ENCODE measurements at places on chromosomes 7 and 10.

DNA sequence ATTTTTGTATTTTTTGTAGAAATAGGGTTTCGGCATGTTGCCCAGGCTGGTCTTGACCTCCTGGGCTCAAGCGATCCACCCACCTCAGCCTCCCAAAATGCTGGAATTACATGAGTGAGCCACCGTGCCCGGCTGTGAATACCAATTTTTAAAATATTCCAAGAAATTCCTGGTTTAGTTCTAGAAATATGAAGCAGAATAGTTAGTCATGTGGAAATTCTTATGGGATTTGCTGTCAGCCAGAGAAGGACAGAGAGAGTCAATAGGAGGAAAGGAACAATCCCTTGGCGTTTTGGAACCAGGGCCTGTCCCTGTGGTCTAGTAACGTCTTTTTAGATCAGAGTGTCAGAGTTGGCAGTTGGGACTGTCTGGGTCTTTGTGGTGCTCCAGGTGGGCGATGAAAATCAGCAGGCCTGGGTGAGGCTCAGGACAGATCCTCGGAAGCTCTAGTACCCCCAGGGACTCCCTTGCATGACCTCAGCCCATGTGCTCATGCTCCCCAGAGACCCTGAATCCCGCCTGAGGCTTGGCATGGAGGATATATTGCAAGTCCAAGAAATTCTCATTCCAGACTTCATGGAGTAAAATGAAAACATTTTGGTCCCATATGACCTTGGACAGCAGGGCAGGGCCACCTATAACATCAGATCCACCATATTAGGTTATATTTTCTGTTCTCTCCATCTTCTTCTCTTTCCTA lies 7.8 kb downstream of the NODAL start:
- DNase-seq = no peak

DNA sequence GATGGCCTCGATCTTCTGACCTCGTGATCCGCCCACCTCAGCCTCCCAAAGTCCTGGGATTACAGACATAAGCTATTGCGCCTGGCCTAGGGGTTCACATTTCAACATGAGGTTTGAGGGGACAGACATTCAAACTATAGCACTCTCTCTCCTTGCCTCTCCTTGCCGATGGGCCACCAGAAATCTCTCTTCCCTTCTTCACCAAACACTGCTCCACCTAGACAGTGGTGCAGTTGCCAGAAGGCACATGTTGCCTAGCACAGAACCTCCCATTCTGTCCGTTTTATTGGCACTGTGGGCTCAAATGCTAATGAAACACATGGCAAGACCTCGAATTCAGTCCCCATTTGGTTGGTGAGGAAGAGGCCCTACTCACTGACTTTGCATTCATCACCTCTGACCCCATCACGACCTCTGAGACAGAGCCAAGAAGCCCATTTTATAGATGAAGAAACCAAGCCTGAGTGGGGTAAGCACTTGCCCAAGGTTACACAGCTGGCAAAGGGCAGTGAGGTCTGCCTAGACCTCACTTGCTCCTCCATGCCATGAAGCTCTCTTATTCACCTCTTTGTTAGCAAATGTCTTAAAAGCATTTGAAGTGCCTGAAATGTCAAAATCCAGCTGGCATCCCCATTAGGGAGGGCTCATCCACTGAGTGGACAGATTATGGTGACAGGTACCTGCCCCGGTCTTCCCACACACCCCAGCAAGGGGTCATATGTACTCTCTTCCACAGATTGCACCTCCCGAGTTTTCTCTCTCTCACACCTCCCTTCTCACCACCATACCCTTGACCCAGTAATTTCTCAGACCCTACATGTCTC lies 34.0 kb downstream of the GPRIN2 start:
- DNase-seq = no peak

DNA sequence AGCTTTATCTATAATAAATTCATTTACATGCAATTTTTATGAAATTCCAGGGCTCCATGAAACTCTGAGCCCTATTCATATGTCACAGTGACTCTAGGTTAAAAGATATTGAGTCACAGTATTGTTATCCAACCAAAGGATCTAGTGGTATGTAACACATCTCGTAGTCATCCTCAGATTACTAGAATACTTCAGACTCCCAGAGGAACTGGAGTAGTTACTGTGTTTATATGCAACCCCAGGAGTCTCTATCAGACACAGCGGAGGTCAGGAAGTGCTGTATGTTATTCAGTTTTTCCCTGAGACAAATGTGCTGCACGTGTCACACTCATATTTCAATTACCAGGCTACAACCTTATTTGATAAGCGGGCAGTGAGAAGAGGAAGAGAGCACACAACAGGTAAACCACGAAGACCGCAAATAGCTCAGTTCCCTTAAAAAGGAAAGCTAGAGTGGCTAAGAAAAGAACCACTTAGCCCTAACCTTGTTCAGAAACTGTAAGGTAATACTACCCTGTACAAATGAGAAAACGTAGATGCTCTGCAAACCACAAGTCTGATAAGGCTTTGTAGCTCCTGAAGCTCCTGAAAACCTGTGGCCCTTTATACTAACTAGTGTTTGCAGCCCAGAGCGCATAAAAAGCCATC lies 114.0 kb upstream of the CNTNAP2 start:
- no peak for DNase-seq

DNA sequence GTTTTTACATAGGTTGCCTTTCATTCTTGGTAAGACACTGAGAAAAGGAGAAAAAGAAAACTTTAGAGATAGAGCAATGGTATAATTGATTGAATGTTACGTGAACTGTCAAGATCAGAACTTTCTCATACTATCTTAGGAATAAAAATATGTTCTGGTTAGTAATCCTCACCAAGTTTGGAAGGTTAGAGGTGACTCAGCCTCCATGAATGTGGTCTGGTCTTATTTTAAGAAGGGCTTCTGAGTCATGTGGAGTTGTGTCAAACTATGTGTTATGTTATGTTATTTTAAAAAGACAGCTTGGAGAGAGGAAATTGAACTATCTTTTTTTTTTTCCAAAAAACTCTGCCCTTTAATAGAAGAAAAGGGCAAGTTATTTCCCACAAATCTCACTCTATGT lies 458.6 kb upstream of the KLF6 start:
- DNase-seq = no peak

DNA sequence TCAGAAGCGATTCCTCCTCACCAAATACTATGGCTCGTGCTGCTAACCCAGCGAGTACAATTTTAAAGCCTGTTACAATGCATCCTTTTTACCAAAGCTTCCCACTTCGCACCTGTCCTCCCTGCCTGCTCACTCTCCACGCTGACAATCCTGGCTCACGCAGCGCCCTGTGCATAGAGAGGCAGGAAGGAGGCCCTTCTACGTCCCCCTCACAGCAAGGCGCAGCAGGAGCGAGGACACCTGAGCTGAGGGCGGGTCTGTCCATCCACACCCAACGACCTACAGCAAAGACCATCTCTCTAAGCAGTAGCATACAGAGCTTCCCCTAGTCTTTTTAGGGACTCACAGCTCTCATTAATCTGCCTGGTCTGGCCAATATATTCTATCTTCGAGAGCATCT lies 46.0 kb downstream of the MKI67 start:
- DNase-seq = no peak

DNA sequence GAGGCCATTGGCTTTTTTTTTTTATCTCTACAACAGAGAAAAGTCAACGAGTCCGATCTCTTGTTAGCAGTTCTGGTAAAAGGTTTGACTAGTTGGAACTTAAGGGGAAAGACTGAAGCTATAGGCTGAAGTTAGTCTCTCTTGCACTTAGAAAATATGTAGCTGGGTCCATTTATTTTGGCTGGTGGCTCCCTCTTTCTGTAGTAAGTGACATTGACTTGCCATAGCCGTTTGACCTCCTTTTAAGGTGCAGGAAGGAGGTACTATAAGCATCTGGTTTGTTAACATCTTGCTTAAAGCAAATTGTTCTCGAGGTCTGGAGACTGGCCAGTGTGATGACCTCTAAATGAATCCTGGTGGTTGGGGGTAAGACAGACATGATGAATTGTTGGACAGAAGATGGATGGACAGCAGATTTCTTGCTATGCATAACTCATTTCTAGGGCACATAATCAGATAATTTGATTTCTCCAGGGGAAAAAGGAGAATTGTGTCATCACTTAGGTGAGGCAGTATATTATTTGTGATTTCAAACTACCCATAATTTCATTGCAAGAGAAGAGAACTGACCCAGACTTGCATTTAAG lies 356.3 kb upstream of the GALNT17 start:
- DNase-seq = no peak

GRCh38 chr7:74253331-74253730 lies 868 bp downstream of the RFC2 start:
- DNase-seq = no peak

DNA sequence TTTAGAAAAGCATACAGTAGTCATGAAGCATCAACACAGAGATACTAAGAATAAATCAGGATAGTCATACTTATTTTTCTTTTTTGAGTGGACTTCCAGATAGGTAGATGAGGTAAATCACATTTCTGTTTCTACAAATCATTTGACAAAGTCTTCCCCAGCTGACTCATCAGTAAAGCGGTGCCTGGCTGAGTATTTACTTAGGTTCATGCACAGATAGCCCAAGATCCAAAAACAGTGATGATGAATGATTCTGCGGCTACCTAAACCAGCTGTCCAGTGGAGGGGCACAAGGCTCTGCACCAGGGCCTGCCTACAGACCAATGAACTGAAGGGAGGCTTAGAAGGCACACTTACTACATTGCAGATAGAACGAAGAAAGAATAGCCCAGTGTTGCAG lies 113.1 kb downstream of the PARP12 start:
- DNase-seq = no peak

DNA sequence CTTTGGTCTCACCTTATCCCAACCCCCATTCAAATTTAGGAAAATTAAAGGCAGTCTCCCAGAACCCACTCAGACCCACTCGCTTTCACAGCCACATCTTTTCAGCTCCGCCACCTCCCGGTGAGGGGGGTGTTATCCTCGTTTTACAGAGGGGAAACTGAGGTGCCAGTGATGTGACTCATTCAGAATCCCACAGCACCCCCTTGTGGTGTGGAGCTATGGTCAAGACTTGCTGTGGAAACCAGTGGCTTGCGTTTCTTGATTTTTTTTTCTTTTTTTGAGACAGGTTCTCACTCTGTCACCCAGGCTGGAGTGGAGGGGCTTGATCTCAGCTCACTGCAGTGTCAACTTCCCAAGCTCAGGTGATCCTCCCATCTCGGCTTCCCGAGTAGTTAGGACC lies 27.6 kb downstream of the SLC35G1 start:
- no peak for DNase-seq

DNA sequence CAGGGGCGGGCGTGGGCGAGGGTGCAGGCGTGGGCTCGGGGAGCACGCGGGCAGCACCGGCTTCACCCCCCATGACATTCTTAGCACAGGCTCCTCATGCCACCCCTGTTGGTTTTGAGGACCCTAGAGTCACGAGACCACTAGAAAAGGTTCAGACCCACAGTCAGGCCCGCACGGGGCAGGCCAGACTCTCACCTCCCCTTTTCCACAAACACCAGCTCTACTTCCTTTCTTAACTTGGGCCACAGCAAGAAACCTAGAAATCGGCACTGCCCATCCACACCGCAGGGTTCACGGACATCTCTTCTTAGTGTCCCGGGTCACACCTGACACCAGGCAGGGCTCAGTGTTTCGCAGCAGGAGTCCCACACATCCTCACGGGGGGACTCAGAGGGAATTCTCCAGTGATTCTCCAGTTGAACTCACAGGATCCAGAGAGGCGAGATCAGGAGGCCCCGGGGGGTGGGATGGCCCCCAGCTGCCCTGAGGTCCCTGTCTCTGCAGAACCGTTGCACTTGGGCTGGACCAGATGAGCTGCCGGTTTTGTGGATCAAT lies 52.0 kb downstream of the JAKMIP3 start:
- no peak for DNase-seq

- no peak for DNase-seq
Observed at GRCh38 chr7:6117533-6117932, 86.4 kb downstream of the ANKRD61 start.

DNA sequence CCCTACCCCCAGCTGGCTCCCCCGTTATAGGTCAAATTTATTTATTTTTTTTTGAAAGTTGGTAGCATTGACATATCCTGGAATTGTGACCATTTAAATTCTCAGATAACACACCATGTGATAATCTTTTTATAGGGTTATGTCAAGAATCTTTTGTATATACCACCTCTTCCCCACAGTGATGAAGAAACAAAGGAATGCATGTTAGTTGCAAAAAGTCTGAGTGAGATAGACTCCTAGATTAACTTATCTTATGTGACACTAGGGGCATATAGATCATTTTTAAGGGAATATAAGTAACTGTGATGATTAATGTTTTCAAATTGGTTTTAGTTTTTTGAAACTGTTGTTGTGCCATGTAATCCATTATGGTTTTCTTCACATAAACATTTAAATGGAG lies 68.3 kb downstream of the MLLT10 start:
- DNase-seq = no peak

- no peak for DNase-seq
Observed at GRCh38 chr7:135662123-135662372, 266 bp upstream of the STMP1 start.

GRCh38 chr10:84392181-84392580 lies 63.8 kb downstream of the CCSER2 start:
- DNase-seq = no peak

GRCh38 chr10:102241444-102242117 lies at the start of gene PITX3:
TSS of gene PITX3 (minus strand) at chr10:102241512. CDS start at chr10:102232080, 9,432 bp downstream.
- DNase-seq = peak; percentile 55

DNA sequence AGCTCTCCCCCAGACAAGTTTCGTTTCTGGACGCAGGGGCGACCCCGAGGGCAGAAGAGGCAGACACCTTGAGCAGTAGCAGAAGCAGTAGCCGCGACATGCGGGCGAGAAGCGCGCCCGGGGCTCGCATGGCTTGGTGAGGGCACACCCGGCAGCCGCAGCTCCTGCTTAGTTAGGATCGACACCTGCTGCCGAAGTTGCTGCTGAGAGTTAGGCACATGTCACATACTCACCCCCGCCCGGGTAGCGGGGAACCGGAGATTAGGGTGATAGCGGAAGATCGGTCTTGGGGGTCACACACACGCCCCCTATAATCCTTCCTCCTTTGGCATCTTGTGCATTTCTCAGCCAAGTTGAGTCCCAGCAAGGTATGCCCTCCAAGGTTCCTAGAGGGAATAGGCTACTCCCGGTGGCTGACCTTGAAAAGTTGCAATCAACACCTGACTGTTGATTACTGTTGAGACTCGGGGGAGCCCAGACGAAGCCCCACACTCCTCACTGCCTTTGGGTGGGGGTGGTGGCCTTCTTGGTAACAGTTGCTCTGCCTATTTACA lies 668 bp downstream of the GPR37 start:
- DNase-seq = peak; percentile 6

DNA sequence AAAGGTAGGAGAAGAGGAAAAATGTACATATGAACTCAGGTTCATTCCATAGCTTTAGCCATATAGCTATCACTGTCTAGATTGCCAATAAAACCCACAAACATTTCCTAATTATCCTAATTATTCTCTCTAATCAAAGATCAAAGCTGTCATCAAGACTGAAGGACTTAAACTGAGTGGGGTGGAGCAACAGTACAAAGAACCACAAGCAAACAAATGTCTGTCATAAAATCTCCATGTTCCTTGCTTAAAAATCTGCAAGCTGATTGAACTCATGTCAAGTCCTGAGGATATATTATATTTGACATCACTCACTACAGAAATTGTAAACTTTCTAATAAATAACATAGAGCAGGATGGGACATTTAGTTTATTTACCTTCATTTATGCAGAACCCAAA lies 315.9 kb downstream of the SNX13 start:
- DNase-seq = no peak
